NCI-H1105 treated with DMSO at 0.1 percent for 48 hours (cell line): ENCODE measurements at places on chromosomes 6 and 20.

DNA sequence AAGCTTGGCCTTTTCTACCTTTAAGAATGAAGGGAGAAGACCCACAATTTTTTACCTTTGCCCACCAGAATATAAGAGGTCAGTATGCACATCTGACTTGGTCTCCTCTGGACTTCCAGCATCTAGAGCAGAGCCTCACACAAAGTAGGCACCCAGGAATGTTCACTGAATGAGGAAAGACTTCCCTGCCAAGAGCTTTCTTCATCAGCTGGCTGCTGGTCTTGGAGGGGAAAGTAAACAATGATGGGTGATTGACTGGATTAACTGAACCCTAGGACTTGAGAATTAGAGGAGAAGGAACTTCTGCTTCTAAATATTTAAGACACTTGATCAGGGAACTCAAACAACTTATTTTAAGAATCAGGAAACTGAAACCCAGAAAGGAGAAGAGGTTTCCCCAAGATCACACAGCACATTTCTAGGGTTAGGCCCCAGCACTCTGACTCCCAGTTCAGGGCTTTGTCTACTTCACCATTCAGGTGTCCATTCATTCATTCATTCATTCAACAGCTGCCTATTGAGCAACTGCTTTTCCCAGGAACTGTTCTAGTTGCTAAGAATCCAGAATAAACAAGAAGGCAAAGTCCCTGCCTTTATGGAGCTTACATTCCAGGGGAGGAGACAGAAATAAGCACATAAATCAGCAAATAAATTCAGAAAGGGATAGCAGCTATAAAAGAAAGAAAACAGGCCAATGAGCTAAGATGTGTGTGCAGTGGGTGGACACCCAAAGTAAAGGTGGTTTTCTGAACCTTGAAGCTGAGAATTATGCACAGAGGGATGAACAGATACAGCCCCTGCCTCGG is 216.9 kb upstream of the LRFN2 start:
- DNase-seq: no peak

DNA sequence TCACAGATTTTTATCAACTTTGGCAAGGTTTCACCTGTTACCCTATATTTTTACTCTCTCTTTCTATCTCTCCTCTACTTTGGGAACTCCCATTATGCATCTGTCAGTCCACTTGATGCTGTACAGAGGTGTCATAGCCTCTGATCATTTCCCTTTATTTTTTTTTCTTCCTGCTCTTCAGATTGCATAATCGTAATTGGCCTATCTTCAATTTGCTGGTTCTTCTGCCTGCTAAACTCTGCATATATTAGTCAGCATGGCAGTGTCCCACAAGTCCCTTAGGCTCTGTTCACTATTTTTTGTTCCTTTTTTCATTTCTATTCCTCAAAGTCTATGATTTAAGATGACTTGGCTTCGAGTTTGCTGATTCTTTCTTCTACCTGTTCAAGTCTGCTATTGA is 44.7 kb upstream of the MICB start:
- no peak for DNase-seq

DNA sequence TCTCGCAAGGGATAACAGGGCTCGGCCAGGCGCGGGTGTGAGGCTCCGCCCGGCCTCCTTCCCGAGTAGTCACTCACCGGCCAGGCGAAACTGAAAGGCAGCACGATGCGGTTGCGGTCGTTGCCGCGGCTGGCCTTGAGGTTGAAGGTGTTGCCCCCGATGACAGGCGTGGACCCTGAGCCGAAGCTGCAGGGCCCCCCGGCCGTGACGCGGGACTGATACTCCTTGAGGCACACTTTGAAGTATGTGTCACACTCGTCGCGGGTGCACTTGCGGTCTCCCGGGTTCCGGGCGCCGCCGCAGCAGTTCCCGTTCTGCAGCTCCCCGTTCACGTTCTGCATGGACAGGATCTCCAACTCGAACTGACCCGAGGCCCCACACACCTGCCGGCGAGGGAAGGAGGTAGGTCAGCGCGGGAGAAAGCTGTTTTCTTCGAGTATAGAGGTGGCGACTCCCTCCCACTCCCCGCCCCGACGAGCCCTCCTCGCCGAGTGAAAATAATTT is 1.1 kb downstream of the JAG1 start:
- peak; percentile 16 for DNase-seq

DNA sequence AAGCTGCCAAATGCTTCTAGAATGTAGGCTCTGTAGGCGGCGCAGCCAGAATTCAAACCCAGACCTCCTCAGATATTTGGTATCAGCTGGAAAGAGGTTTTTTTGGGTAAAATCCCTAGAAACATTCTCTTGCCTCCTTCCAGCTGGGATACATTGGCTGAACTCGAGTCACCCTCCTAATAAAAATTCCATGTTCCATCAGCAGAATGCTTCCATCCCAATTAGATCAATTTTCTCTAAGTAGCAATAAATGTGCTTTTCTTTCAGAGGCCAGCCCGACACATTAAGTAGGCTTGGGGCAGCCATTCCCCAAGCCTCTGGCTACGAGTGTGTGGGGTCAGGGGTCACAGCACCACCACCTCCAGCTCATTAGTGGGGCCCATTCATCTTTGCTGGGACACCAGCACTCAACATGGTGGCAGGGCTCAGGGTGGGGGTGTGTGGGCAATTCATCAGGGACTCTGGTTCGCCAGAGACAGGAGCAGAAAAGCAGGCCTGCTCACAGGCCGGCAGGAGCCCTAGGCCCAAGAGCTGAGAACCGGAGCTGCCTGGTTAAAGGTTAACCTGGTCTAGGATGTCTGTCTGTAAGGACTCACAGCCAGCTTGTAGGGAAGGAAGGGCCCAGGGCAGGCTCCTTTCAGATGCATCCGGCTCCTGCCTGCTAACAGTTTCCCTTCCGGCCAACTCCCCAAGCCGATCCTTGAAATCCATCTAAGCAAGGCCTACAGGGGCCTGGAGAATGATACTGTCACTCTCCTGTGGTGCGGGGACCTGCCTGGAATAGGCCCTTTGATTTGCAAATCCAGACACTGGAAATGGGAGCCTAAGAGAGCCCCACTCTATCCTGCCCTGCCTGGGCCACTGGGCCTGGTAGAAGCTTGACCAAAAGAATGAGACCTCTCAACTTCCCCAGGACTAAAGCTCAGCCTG is 159.1 kb upstream of the TOP1 start:
- DNase-seq: no peak

GRCh38 chr6:106126482-106126881 is 40.3 kb downstream of the PRDM1 start:
- no peak for DNase-seq

DNA sequence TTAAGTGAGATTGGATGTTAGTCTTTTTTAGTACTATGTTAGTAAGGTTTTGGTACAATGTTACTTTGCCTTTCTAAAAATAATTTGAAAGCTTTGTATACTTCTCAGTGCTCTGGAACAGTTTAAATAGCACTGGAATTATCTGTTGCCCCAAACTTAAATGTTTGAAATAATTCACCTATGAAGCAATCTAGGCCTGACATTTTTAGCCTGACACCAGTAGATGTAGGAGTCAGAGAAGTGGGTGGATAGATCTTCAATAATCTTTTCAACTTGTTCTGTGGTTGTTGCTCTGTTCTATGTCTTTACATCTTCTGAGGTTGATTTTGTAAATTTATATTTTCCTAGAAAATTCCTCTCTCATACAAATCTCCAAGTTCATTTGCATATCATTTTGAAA is 103.1 kb upstream of the ADGRF1 start:
- no peak for DNase-seq

GRCh38 chr6:31393932-31394331 is 9.5 kb upstream of the MICA start:
- no peak for DNase-seq

GRCh38 chr6:3841711-3842565 is 7.2 kb upstream of the FAM50B start:
- no peak for DNase-seq

DNA sequence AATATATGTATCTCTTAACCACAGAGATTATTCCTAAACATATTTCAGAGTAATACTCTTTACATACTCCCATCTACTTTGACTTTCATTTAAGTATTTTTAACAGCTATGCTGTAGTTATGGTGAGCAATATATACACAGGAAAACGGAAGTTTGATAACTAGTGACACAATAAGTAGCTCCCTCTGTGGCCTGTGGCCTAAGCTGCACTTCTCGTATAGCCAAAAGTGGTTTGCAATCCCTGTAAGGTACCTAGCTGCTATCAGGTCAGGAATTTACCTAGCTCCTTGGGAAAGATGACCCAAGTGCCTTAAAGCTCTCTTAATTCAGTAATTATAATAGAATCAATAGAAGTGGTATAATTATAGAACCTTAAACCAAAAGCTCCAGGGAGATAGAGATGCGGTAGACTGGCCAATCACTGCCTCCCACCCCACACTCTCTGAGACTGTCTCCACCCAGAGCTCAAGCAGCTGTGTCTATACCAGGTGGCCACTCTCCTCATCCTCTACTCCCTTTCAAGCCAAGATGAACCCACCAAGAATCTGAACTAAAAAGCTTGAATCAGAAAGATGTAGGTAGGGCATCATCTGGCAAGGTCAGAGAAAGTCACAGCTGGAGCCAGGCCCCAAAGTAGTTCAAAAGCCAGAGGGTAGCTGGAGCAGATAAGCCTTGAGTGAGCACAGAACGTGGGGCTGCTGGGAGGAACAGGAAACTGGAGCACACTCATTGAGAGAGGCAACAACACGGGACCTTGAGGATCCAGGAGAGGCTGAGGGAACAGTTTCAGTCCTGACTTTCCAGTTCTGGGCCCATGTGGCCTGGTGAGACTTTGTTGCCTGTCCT is 84.9 kb upstream of the ASF1A start:
- no peak for DNase-seq

DNA sequence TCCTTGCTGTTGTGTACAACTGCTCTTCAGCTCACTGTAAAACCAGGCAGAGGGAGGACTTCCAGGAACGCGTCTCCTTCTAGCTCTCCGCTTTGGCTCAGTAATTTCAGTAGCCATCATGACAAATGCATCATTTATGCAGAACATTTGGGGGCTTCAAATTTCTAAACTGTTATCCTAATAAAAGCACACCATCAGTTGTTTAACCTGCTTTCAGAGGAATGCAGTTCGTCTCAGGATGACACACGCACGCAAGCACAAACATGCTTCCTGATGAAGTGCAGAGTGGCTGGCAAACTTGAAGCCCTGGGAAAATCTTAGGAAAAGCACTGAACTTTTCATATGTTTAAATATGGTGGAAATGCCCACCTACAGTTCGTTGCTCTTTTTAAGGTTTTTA is 24.4 kb downstream of the SLC22A23 start:
- DNase-seq: no peak

- no peak for DNase-seq
Measured at GRCh38 chr6:149077208-149077607, 240.3 kb upstream of the TAB2 start.

- no peak for DNase-seq
Measured at GRCh38 chr6:71491844-71492243, 203.2 kb downstream of the OGFRL1 start.

GRCh38 chr20:13396826-13397225 is 175.8 kb downstream of the ISM1 start:
- no peak for DNase-seq

DNA sequence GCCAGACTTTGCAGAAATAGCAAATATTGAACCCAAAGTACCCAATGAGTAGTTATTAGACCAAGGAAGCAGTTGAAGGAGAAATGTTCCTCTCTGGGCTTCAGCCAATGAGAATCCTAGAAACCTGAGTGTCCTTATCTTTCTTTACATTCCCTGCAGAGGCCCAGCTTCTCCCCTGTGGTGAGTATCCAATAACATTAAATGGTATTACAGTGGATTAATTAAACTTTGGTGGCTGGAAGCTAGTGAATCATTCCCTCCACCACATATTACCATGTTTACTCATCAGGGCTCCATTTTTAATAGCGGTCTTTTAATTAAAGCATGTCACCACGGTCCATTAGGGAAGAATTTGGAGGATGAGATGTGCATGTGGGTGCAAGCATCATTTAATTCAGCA is 74.0 kb downstream of the UNC5CL start:
- DNase-seq: no peak

GRCh38 chr6:57198926-57199636 is 23.0 kb downstream of the RAB23 start:
- DNase-seq: no peak

- DNase-seq: no peak
Measured at GRCh38 chr20:401682-402495, 6.2 kb upstream of the RBCK1 start.

- DNase-seq: no peak
Measured at GRCh38 chr6:135876058-135876457, 24.6 kb downstream of the PDE7B start.

DNA sequence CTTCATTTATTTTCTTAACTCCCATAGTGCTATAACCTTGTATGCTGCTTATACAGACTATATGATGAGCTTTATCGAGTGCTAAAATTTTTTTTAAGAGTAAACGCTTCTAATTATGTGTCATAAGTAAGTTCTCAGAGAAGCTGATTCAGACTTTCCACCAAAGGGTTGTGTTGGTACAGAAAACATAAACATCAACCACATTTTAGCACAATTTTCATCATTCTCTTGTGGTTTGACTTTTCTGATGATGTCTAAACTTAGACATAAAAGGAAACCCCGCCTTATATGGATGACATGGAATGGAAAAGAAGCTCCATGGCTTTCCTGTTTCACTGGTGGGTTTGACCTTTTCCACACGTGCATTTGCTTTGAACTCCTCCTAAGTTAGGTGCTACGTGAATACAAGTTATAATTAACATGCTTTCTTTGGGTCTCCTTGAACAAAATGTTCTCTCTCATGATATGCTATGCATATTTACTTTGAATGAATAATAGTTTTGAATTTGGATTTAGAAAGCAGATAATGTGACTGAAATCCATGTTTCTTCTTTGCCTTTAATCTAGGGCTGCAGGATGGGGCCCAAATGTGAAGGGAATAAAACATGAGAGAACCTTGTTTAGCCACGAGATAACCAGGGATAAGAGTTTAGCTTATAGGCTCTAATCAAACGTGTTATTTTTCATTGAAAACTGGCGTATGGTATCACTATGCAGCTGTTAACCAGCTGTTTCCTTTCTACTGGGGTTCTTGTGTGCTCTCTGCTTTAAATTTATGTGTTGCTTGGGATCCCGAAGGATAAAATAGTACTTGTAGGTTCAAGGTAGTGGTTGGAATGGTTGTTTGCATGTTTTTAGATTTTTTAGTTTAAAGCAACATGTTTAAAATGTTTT is 127.1 kb upstream of the AHI1 start:
- DNase-seq: no peak
